ENCODE measurements at places on chromosomes 2 and 18.

DNA sequence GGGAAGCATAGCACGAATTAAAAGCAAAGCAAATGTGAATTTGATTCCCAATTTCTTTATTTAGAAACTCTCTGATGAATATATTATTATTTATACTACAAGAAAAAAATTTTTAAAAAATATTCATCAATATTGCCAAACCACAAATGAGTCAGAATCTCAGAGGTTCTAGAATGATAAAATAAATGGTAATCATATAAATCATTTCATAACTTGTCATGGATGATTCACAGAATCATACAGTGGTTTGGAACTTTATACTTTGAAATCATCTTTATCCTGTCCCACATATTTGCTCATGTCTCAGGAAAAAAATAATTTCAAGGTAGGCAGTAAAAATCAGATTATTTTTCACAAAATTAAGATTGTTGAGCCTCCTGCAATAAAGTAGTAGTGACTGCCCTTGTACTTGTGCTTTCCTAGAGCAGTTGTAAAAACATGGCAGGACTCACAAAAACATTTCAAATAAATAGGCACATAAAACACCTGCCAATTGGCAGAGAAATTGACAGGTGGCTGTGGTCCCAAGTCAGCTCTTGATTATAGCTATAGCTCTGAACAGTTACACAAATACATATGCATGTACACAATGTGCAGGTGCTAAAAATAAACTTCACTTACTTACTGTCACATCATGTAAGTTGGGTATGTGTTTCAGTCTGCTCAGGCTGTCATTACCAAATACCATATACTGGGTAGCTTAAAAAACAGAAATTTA, 273.9 kb upstream of the SESTD1 start:
- no peak for DNase-seq

GRCh38 chr2:236529606-236530005, 40.0 kb upstream of the ACKR3 start:
- no peak for DNase-seq

DNA sequence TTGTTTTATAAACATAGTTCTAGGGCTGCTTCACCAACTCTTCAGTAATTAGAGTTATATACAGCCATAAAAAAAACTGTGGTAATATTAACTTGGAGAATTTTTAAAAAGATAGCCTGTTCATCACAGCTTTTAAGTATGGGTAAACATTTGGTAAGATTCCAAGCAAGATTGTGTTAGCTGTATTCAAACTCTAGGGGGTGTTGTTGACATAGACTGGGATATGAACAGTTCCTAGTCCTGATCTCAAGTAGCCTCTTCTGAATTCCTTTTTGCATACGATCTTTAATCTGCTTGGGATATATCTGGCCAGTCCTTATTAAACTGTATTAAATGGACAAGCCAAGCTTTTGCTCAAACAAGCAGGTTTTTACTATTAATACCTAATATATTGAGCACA, 13.4 kb downstream of the NOP58 start:
- no peak for DNase-seq

- DNase-seq, result no peak
Observed at GRCh38 chr2:74863802-74864248, 29.9 kb downstream of the HK2 start.

GRCh38 chr2:42974721-42975717, 182.6 kb upstream of the HAAO start:
- DNase-seq, result peak; percentile 76

GRCh38 chr2:64807417-64807816, 153.7 kb upstream of the SERTAD2 start:
- no peak for DNase-seq

- no peak for DNase-seq
Observed at GRCh38 chr2:66344087-66344663, 90.8 kb upstream of the MEIS1 start.

DNA sequence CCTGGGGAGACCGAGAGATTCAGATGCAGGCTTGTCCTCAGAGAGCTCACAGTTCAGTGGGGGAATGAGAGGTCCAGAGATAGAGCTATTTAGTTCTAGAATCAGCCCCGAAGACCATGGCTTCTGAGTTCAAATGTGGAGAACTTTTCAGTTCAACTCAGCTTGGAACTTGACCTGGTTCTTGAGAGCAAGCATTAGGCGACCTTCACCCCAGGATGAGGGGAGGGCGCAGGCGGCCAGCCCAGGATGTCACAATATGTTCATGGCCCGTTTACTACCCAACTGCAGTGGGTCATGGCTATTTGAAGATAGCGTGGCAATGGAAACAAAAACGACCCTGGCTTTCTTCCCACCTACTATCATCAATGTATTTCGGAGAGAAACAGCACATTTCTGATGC, 33.8 kb downstream of the DCDC2C start:
- no peak for DNase-seq

DNA sequence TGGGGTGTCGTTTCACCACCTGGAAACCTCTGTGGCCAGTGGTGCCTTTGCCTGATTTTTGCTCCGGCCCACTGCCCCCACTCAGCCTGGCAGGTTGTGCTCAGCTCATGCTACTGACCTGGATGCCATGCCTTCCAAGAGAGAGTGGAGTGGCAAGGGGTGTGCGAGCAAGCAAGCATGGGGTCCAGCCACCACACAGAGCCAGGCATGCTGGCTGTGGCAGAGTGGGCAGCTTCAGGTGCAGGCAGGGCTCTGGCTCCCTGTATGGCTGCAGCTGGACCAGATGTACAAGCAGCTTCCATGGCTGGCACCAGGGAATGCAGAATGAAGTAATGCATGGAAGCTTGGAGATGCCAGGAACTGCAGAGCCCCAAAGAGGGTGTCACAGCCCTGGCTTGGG, 620.5 kb upstream of the SETBP1 start:
- no peak for DNase-seq

DNA sequence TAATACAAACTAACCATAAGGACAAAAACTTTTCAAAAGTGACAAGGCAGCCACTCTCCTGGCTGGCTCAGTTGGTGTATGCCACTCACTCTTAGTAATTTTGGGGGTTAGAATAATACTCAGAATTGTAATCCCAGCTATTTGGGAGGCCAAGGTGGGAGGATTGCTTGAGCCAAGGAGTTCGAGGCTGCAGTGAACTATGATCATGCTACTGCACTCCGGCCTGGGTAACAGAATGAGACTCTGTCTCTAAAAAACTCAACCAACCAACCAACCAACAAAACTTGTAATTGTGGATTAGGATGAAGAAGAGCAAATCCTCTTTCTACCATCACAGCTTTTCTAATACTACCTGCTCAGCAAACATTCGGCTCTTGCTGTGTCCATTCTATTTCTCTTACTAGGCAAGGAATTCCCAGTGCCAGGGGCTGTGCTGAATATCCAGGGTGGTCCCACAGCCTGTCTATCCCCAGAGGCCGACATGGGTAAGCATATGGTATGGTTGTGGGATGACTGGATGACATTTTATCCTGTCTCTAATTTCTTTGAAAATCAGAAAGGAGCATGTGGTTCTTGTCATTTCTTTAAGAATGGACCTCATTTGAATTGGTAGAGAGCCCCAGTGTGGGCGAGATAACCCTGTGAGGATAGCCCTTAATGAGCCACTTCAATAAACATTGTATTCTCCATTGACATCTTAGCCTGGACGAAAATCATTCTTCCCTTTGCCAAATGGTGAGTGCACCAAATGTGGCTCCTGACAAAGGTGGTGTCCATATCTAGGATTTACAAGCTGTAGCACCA, 220.1 kb downstream of the MYCN start:
- no peak for DNase-seq

GRCh38 chr2:36192983-36193382, 162.6 kb upstream of the CRIM1 start:
- no peak for DNase-seq

DNA sequence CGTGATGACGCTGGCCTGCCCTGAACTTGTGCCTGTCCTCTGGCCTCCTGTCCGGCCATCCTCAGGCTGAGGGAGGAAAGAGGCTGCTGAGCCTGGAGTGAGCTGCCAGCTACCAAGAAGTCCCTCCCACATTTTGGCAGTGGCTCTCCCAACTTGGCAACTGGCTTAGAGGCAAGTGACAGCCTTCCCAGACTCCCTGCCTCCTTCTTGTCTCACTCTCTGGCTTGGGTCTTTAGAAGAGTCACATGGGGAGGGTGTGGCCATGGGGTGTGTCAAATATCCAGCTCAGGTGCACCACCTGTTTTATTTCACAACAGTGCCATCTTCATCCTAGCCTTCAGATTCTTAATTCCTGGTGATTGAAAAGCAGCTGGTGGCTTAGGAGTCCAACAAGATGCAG, 222.9 kb downstream of the PRKCE start:
- DNase-seq, result peak; percentile 17

GRCh38 chr2:206198677-206199076, 39.0 kb downstream of the EEF1B2 start:
- DNase-seq, result no peak

DNA sequence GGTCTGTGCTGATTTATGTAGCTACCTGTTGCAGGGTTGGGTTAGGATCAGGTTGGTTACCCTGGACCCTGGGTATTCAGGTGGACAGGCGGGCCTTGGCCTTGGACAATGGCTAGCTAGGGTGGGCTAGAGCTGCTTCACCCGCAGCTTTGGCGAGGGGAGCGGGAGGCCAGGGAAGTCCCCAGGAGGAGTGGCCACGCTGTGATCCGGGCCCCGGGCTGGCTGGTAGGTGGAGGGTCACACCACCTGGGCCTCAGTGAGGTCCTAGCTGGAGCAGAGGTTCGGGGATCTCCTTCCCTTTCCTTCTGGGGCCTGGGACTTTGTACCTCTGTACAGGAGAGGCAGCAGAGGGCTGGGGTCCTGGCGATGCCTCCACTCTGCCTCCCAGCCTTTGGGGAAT, 9.8 kb downstream of the RTP5 start:
- DNase-seq, result no peak

DNA sequence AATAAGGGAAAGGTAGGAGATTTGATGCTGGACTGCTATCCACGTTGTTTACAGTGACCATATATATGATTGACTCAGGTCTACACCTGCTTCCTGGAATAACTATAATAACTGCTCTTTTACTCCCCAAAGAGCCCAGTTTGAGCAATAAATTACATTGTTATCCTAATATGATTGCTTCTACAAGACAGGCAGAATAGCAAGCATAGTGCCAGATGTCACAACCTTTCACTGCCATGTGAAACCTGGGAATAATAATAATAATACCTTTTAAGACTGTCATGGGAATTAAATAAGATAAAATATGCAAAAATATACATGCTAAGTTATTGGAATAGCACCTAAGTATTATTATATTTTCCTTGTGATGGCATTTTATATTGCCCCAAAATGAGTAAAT, 298.7 kb downstream of the GALNT13 start:
- DNase-seq, result no peak

DNA sequence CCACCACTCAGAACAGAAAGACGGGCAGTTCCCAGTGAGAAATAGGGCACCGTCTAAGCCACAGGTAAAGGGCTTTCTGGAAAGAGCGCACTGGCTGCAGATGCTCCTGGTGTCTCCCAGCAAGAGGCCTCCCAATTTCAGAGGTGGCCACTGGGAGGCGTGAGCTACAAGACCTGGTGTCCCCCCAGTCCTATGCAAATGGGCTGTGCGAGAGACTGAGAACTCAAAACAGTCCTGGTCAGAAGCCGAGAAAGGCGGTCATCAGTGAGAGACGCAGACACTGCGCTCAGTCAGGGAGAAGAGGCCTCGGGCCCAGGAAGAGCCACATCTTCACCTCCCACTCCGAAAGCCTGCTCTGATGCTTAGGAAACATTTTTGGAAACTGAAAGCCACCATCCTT, 179.5 kb downstream of the EIPR1 start:
- DNase-seq, result no peak

GRCh38 chr2:84876369-84876768, 4.5 kb downstream of the TRABD2A start:
- DNase-seq, result no peak
